ENCODE measurements at places on chromosomes 16 and 17. TPM values are rescaled to one million over a fixed set of nuclear protein-coding genes. Genes with fewer than 3 reads are reported as not detected.
A peak's percentile ranks its signal among the peaks of the same experiment; 100 is the strongest.

DNA sequence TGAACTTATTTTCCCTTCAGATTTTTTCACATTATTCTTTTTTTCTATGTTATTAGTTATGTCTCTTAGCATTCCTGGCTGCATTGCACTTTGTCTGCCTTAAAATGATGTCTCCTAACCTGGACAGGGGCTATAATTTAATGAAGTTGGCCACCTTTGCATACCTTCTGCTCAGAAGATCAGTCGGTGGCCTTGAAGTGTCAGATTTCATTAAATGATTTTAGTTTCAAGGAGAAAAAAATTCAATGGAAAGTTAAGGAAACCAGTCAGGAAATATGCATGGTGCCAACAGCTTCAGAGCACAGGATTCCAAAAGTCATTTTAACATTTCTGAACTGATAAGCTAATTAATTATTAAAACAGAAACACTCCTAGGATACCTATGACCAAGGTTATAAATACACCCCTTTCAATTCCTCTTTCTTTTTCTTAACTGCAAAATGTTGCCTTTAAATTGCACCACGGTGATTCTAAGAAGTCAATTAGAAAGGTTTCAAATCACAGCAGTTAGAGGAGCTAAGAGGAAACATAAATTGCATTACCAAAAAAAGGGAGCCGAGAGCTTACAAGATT, 533.4 kb downstream of the KCNJ2 start:
- DNase-seq: no peak

The VPS25 gene
- 174 TPM for total RNA-seq

DNA sequence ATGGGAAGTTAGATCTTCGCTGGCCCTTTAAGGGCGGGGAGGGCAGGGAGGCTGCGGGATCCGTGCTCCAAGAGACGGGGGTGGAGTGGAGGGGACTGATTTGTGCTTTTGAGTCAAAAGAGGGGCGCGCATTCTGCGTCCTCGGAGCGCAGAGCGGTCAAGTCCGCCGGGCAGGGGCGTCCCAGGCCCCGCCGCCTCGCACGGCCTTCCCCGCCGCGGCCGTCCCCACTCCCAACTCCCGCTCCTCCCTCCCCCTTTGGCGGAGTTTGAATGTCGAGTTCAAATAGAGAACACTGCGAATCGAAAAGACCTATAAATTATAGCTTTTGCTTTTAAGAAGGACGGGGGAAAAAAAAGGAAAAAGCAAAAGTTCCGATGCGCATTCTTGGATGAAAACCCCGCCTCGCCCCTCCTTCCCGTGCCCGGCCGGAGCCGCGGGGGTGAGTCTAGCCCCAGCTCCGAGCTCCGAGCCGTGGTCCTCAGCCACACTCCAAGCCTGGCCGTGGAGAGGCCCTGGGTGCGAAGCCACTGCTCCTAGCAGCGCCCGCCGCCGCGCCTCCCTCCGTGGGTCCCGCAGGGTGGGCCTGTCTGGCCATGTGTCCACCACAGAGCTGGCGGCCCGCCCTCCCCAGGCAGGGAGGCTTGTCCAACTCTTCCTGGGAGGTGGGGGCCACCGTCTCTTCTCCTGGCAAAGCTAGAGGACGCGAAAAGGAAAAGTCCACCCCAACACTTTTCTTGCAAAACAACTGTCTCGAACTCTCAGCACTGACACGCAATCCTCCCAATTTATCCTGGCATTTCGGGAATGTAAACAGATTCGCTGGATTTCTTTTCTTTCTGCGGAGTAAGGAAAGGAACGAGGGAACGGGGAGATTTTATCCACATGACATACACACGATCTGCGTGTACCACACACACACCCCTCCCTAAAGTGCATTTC, 3.6 kb downstream of the CBX8 start:
- peak; percentile 21 for DNase-seq

DNA sequence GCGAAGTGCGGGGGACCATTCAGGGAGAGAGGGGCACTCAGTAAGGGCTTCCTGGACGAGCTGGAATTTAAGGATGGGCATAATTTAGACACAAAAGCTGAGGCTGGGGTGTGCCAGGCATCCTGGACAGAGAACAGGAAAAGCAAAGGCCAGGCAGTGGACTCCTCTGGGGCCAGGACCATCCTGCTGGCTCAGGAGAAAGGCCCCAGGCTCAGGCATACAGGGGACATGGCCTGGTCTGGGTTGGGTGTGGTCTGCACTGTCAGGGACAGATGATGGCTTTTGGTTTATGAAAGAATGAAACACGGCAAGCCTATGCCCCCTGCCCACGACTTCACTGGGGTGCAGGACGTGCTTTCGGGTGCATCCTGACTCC, 48.9 kb upstream of the DOC2B start:
- no peak for DNase-seq

GRCh38 chr17:43588664-43589435, 42.7 kb upstream of the ETV4 start:
- no peak for DNase-seq

DNA sequence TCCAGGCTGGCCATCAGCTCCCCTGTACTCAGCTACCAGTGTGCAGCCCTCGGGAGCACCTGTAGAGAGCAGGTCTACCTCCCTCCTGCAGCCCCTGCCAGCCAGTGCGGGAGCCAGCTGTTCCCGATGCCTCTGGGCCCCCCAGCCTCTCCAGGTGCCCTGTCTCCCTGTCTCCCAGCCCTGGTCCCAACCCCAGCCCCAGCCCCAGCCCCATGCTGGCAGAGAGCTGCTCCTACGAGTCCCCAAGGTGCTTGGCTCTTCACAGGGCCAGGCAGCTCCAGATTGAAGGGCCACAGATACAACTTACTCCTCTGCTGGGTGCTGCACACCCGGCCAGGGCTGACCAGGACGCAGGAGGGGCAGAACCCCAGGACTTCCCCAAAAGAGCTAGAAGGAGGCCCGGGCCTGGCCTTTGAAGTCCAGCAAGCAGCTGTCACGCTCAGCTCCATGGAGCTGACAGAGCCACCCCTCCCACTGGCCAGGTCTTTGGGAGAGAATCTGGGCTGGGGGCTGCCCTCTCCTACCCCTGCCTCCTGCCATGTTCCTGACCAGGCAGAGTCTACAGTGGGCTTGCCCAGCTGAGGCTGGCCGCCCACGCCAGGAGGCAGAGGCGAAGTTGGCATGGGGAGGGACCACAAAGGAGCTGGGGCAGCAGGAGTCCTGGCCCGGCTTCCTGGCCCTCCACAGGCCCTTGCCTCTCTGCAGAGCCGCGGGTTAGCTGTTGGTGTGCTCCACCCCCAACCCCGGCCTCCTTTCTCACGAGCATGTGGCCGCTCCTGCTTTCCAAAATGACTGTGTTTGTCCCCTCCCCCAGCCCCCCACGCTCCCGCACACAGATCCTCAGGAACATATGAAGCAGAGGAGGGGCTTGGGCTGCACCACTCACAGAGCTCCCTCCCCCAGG, 9.5 kb upstream of the ADAM11 start:
- DNase-seq: no peak

DNA sequence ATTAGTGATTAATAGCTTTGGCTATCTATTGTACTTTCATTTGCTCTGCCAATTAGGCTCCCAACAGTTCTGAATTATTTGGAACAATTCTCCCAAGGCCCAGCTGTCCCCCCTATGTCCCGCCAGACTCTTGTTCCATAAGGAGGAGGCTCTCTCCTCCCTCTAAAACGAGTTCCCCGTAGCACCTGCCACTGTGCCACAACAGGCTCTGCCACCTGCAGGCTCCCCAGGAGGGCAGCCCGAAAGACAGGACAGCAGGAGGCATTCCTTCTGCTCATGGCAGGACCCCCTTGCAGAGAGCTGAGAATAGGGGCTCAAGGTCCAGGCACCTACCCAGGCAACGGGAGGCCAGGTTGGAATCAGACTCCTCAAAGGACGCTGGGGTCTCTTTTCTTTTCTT, 9.0 kb downstream of the PITPNM3 start:
- no peak for DNase-seq

DNA sequence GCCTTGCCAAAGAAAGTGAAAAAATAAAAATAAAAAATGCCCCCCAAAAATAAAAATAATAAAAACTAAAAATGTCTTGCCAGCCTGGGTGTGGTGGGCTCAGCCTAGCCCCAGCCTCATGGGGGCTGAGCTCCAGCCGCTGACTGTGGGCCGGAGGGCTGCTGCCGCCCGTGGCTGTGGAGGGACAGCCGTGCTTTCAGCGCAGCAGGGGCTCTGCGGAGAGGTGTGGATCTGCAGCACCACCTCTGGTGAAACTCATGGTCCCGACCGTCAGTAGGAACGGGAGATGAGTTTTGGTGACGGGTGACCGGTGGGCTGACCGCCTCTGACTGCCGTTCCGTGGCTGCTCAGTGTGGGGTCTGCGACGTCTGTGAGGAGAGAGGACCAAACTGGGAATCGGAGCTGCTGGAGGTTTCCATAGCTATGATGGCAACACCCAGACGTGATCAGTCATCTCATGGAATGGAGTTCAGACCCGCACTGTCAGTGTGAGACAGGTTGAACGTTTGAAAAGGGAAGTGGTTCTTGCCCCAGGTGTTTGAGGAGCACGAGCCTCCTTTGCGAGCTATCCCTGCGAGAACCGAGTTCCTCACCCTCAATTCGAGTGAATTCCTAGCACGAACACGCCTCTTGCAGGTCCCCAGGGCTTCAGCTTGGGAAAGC, 12.0 kb upstream of the RPL13 start:
- DNase-seq: no peak

DNA sequence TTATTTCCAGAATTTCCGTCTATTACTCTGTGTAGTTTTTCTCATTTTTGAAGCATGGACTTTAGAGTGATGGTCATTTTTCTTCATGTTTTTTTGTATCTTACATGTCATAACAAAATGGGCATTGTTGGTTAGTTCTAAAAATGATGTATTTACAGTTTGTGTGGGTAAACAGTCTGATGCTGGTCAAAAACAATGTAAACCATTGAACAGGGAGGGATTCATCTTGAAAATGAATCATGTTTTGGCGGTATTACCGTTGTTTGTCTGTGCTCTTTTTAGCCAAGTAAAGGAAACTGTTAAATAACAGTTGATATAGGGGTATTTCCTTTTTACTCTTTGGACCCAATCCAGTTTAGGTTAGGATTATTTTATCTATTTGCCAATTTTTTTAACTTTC, 315.8 kb downstream of the BCAS3 start:
- no peak for DNase-seq

GRCh38 chr16:30889721-30890120, 4.2 kb downstream of the BCL7C start:
- no peak for DNase-seq

The RDM1 gene
- 7.1 TPM for total RNA-seq

The CDH11 gene
- 26.9 TPM for total RNA-seq

Measured in A172 (cell line).